ENCODE measurements at places on chromosomes 7 and 10. TPM values are rescaled to one million over a fixed set of nuclear protein-coding genes. Genes with fewer than 3 reads are reported as not detected.

The OR13A1 gene
- total RNA-seq: not detected

The PRSS37 gene
- 0.51 TPM for total RNA-seq

The LOXL4 gene
- 7.4 TPM for total RNA-seq

The GARIN1A gene
- total RNA-seq: 4.5 TPM

The HOXA5 gene
- total RNA-seq: 3.7 TPM

The DNAJC12 gene
- 6.4 TPM for total RNA-seq

DNA sequence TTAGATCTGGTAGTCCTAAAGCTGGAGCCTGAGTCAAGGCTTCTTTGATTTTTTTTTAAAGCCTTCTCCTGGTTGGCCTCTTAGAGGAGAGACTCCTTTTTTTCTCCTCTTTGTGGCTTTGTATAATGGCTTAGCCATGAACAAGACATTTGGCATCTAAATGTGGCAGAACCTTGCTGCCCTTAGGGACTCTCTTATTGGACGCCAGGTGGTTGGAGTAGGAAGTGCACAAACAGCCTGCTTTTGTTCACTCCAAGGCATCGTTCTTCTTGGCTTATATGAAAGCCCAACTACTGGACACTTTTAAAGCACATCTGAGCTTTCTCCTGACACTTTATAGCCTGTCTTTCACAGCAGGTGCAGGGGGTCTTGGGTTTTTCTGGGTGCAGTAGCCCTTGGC is 25.0 kb downstream of the ZPBP start:
- no peak for DNase-seq

- DNase-seq: no peak
Observed at GRCh38 chr7:111232249-111233084, 141.5 kb downstream of the LRRN3 start.

DNA sequence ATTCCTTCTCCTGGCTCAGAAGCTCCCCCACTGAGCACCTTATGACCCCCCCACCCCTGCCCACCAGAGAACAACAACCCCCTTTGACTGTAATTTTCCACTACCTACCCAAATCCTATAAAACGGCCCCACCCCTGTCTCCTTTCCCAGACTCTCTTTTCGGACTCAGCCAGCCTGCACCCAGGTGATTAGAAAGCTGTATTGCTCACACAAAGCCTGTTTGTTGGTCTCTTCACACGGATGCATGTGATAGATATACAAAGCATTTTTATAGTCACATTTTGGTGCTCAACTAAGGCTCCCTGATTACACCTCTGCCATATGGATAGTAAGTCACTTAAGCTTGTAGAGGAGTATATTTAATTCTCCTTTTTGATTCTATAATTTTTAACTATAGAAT is 985.8 kb downstream of the REEP3 start:
- DNase-seq: no peak

- no peak for DNase-seq
Observed at GRCh38 chr10:23253780-23254179, 61.7 kb downstream of the PTF1A start.

DNA sequence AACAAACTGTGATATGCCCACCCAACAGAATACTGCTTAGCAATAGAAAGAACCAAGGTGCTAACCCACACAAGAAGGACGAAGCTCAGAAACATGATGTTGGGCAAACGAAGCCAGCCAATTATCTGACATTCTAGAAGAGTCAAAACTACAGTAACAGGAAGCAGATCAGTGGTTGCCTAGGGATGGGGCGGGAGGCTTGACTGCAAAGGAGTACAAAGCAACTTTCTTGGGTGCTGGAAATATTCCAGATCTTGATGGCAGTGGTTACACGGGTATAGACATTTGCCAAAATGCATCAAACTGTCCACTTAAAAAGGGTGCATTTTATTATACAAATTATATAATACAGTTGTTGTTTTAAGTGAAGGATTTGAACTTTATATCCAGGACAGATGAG is 41.1 kb upstream of the RET start:
- no peak for DNase-seq
